Fibroblast of villous mesenchyme (primary cell): ENCODE measurements at places on chromosomes 6 and 20. TPM values are rescaled to one million over a fixed set of nuclear protein-coding genes. Genes with fewer than 3 reads are reported as not detected.

BHLHE23 gene
- not detected in 2 replicates for total RNA-seq

EFCAB8 gene
- total RNA-seq = 0.32 and 1.3 TPM in 2 replicates

HSPA12B gene
- under 0.01 TPM in 1 of 2 replicates, not detected in the other for total RNA-seq

IRF4 gene
- total RNA-seq = under 0.01 TPM in 1 of 2 replicates, not detected in the other

GSTA2 gene
- total RNA-seq = not detected in 2 replicates

CTAGE9 gene
- not detected in 2 replicates for total RNA-seq

GRM1 gene
- under 0.01 TPM in 1 of 2 replicates, not detected in the other for total RNA-seq

ZFAND3 gene
- 17.7 and 20.3 TPM in 2 replicates for total RNA-seq

PSMB8 gene
- 72.5 and 78.2 TPM in 2 replicates for total RNA-seq

PRL gene
- total RNA-seq = not detected in 2 replicates

CTSA gene
- total RNA-seq = 60.9 and 61.3 TPM in 2 replicates

BMP7 gene
- total RNA-seq = not detected in 2 replicates

SLC16A10 gene
- not detected in 2 replicates for total RNA-seq

WFDC5 gene
- not detected in 2 replicates for total RNA-seq

KCNB1 gene
- 0.32 TPM in 1 of 2 replicates, not detected in the other for total RNA-seq

CST7 gene
- not detected in 2 replicates for total RNA-seq

GTF3C6 gene
- 47.4 and 65.2 TPM in 2 replicates for total RNA-seq

ENPP3 gene
- under 0.01 TPM in 1 of 2 replicates, not detected in the other for total RNA-seq

OR12D3 gene
- total RNA-seq = not detected in 2 replicates

COL19A1 gene
- 0.32 and 1.3 TPM in 2 replicates for total RNA-seq

HFE gene
- 7.4 and 15.5 TPM in 2 replicates for total RNA-seq

PI16 gene
- under 0.01 TPM in 2 replicates for total RNA-seq

PTGIS gene
- total RNA-seq = 2.2 and 6.1 TPM in 2 replicates

TPBG gene
- total RNA-seq = 47.5 and 67.0 TPM in 2 replicates

TGM2 gene
- 1,041 and 2,020 TPM in 2 replicates for total RNA-seq

KIF6 gene
- total RNA-seq = 0.32 and 0.43 TPM in 2 replicates

ULBP2 gene
- total RNA-seq = 4.5 and 6.9 TPM in 2 replicates

TOX2 gene
- total RNA-seq = 0.43 and 1.9 TPM in 2 replicates

SIRPG gene
- not detected in 2 replicates for total RNA-seq
